ENCODE measurements at places on chromosomes 3 and 15.
A peak's percentile ranks its signal among the peaks of the same experiment; 100 is the strongest.

DNA sequence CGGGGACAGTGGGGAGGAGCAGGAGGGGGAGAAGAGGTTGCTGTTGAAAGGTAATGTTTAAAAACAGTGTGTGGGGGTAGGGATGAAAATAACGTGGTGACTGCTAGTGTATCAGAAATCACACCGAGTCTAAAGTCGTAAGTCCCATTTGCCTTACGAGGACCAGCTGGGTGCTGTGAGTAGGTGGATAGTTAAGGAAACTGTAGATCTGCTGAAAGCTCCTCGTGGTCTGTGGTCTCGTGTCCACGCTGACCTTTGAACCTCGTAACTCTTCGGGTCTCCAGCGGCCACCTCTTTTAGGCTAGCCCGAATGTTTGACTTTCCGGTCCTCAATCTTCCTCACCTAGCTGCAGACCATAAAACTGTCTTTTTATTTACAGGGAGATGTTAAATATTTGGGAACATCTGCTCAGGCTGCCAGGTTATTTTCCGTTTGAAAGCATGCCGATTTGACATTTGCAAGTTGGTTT, 29.3 kb upstream of the ST3GAL6 start:
- DNase-seq: peak; percentile 12

GRCh38 chr3:172104471-172105072, 65.2 kb downstream of the FNDC3B start:
- no peak for DNase-seq

DNA sequence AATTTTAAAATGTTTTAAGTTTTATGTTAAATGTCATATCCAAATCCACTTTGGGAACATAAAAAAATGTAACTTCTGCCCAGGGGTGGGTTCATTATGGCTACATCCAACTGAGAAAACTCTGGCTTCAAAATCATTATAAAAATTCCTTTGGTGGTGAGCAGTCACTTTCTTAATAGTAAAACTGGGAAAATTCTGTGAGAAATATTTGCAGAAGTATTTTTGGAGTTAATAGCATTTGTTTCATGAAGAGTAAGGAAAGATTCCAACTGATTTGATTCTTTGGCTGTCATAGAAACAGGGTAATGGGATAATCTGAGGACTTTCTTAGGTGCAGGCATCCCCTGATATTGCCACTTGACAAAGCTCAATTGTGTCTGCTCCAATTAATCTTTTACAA, 38.8 kb downstream of the CPA3 start:
- no peak for DNase-seq

- DNase-seq: no peak
Measured at GRCh38 chr15:85128621-85129020, 147.0 kb downstream of the PDE8A start.

GRCh38 chr3:84209474-84209873, 749.3 kb upstream of the CADM2 start:
- DNase-seq: no peak

DNA sequence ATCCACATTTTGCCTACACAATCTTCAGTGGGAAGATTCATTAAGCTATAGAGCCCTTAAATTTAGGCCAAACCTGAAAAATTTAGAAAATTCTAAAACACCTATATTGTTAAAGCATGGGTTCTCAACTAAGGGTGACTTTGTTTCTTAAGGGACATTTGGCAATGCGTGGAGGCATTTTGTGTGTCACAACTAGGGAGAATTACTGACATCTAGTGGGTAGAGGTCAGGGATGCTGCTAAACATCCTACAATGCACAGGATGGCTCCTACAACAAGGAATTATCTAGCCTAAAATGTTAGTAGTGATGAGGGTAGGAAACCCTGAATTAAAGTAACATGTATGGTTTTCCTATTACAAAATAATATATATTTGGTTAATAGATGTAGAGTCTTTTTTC, 55.8 kb downstream of the TBC1D5 start:
- DNase-seq: no peak

DNA sequence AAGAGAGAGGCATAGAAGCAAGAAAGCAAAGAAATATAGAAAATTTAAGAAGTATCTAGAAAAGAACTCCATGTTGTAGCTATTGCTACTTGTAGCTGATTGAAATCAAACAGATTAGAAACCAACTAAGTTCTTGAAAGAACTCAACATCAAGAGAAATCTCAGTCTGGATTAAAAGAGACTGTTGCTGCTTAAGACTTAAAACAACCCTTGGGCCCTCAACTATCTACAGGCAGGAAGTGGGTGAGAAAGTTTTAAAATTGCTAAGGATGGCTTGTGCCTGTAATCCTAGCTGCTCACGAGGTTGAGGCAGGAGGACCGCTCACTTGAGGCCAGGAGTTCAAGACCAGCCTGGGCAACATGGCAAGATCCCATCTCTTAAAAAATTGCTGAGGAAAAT, 39.3 kb upstream of the C15orf61 start:
- DNase-seq: no peak

- no peak for DNase-seq
Measured at GRCh38 chr15:41309226-41309905, 23.0 kb downstream of the OIP5 start.

DNA sequence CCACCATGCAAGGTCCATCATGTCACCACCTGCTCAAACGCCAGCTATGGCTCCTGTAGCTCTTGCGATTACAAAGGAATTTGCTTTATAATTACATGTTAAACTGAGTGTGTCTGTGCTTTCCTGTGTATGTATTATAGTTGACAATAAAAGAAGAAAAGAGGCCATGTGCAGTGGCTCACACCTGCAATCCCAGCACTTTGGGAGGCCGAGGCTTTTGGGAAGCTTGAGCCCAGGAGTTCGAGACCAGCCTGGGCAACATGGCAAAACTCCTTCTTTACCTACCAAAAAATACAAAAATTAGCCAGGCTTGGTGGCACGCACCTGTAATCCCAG, 27.0 kb downstream of the ATRIP start:
- no peak for DNase-seq

- peak; percentile 23 for DNase-seq
Measured at GRCh38 chr3:78140274-78140673, 1100.4 kb downstream of the ROBO2 start.

DNA sequence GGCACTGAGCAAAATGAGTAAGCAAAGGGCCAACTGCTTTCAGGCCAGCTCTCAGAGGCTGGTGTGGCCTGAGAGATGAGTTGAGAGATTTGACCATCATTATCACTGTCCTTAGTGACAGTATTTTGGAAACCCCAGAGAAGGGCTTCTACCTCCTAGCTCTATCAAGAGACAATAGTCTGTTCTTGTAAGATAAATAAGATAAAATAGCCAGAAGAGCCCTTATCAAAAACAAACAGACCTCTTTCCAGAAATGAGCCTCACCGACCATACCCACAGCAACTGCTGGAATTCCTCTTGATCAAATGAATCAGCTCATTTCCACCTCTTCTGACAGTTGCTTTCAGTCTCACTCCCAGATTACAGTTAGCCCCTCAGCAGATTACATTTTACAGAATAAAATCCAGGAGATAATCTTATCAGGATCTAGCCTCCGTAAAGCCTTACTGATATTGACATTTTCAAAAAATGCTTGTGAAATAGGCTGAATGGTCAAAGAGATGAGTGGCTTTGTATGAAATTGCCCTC, 4.5 kb downstream of the HDC start:
- DNase-seq: no peak

- peak; percentile 74 for DNase-seq
Measured at GRCh38 chr3:29430558-29430971, 149.7 kb downstream of the RBMS3 start.

GRCh38 chr15:69375151-69375790, 38.9 kb upstream of the KIF23 start:
- DNase-seq: no peak

DNA sequence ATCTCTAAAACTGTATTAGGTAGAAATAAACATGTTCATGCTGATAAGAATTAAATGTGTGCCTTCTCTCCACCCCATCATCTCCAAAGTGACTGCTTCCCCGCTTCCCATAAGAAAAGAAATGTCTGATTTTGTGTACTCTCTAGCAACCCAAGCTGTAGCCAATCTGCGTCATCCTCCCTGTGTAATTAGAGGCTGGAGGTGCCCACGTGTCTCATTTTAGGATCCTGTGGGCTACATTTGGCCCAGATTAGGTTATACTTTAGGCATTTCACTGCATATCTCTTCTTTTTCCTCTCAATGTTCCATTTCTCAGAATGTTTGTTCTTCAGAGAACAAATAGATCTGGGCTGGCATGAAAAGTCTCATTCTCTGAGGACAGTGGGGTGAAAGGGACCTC, 19.3 kb upstream of the ZNF148 start:
- no peak for DNase-seq

DNA sequence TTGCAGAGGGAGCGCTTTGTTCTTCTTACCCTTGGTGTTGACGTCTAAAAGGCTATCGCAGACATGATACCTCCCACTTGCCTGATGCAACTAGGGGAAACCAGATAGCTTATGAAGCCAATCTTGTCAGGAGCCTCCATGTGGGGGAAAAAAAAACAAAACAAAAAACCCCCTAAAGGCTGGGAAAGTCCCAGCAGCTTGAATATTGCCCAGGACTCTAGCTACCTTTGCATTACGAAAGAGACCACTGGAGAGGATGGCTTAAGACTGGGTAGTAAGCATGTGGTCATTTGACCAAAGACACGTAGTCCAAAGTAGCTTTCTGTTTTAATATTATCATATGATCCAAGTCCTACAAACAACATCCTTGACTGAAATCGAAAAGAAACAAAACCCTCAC, 120.7 kb upstream of the WNT5A start:
- no peak for DNase-seq

- DNase-seq: no peak
Measured at GRCh38 chr3:112364291-112364690, 31.3 kb downstream of the CD200 start.

DNA sequence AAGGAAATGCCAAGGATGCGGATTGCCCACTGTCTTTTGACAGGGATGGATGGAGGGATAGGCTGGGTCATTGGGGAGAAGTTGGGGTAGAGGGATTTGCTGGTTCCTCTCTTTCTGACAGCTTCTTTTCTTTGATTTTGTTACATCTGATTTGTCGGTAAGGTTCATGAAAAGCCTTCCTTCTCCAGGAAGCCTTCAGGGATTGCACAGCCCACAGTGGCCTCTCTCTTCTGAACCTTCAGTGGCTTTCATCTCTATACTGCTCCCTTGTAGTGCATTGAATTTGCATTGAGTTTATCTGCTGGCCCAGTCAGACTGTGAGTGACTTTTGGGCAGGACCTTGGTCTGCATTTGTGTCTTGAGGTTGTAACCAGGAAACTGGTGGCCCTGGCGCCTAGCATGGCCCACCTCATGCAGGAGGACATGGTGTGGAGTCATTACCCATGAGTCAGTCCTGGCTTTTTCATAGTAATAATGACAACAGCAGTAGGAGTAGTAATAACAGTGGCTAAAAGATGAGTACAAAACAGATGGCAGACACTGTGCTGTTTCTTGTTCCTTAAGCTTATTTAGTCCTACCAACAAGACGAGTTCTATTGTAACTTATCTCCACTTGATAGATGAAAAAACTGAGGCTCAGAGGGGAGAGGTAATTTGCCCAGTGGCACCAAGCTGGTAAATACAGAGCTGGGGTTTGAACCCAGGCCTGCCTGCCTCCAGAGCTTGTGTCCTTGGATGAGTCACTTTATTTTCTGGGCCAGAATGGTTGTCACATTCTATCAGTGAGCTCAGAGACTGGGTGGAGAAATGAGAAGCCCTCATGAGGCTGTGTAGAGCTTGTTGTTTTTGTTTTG, 28.4 kb downstream of the SMAD6 start:
- DNase-seq: peak; percentile 39

DNA sequence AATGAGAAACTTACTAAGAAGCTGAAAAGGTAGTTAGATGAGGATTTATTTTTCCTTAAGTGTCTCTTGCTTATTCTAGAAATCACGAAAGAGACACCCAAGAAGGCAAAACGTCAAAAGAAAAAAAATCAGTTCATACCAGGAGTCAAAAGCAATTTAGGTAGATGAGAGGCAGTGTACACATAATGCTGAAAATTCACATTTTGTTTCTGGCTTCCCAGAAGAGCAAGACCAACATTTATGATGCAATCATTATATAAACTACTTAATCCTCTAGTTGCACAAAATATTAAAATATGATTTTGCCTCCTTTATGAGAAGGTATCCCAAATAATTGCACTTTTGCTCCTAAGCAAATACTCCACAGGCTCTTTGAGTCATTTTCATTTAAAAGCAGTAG, 228.0 kb downstream of the FMN1 start:
- DNase-seq: peak; percentile 91

DNA sequence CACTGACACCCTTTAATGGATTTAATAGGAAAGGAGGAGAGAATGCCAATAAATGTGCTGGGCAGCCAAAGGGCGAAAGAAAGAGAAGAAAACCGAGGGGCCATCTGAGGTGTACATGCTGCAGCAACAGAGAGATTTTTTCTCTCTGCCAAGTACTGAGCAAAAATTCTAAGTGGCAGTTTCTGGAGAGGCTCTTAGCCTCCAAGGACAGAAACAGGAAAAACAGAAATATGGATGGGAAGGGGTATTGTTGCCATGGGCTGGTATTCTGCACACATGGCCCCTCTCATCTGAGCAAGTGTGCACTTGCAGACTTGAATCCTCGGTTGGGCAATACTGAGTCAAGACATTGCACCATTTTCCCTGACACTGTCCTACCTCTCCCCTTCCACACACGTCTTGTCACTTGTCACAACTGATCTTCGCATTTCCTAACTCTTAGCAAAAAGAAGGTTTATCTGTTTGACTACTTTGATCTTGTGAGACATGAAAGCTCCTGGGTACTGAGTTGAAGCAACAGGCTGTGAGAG, 73.9 kb downstream of the PRICKLE2 start:
- peak; percentile 62 for DNase-seq

- no peak for DNase-seq
Measured at GRCh38 chr3:28847736-28848135, 433.1 kb upstream of the RBMS3 start.

- DNase-seq: no peak
Measured at GRCh38 chr3:35670408-35670965, 31.2 kb downstream of the ARPP21 start.

DNA sequence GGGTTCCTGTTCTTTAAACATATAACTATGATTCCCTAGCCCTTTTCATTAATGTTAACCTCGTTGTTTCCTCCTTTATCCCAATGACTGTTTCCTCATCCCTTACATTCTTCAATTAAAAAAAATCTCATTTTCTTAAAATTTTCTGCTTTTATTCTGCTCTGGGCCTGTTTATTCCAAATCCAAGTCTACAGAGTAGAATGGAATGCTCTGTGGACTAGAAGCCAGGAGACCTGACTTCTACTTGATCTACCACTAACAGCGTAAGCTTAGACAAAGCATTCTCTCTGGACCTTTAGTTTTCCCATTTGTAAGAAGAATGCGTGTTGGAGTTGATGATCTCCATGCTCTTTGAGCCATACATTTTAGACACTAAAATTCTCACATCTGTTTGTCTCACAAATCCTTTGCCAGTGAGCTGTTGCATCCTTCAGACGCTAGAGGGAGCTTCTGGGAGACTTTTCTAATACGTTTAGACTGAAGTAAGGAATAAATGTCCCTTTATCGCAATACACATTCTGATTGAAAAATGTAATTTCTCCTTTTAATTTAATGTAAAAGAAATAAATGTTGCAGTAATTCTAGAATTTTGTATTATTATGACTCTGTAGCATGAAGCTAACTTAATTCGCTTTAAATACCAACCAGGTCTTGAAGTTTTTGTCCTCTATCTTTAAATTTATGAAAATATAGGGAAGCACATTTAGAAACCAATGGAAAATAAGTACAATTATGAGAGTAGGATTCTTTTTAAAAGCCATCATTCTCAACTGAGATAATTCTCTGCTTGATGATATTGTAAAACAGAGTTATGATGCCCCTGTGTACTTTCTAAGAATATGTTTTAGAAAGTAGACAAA, 21.7 kb upstream of the GMNC start:
- DNase-seq: peak; percentile 92

GRCh38 chr15:48060396-48060795, 60.4 kb upstream of the SLC24A5 start:
- DNase-seq: peak; percentile 4
